ENCODE measurements at places on chromosomes 3 and 15. TPM values are rescaled to one million over a fixed set of nuclear protein-coding genes. Genes with fewer than 3 reads are reported as not detected.

Gene RAB6B
- polyA plus RNA-seq, result 15.3 TPM

Gene MRPL47
- 57.8 TPM for polyA plus RNA-seq

Gene MEGF11
- polyA plus RNA-seq, result 3.9 TPM

Gene IL12A
- 1.3 TPM for polyA plus RNA-seq

Gene NRG4
- 10.2 TPM for polyA plus RNA-seq

Gene CMTM7
- polyA plus RNA-seq, result 48.9 TPM

Gene ANKRD34C
- polyA plus RNA-seq, result 0.10 TPM

Gene THRB
- polyA plus RNA-seq, result 31.4 TPM

Gene GXYLT2
- 18.3 TPM for polyA plus RNA-seq

Gene PRR23C
- polyA plus RNA-seq, result not detected

Gene ZNF385D
- polyA plus RNA-seq, result 17.4 TPM

Gene ACKR4
- polyA plus RNA-seq, result 1.6 TPM

Gene ZPLD1
- polyA plus RNA-seq, result 0.60 TPM

Gene RTP1
- not detected for polyA plus RNA-seq

Gene GOLGA8Q
- polyA plus RNA-seq, result 2.5 TPM

Gene CCR8
- not detected for polyA plus RNA-seq

Gene SLC12A1
- polyA plus RNA-seq, result 433 TPM

Gene UROC1
- 0.15 TPM for polyA plus RNA-seq

Gene PLA2G4E
- not detected for polyA plus RNA-seq

Gene P2RY14
- polyA plus RNA-seq, result 0.57 TPM

Gene SLC12A8
- polyA plus RNA-seq, result 7.7 TPM

Gene SLC28A1
- polyA plus RNA-seq, result 7.5 TPM

Gene LXN
- 32.5 TPM for polyA plus RNA-seq

Gene REC114
- not detected for polyA plus RNA-seq

Gene ST8SIA2
- 5.3 TPM for polyA plus RNA-seq

Gene CCK
- not detected for polyA plus RNA-seq

Gene ROBO2
- 106 TPM for polyA plus RNA-seq

Gene BTLA
- 0.83 TPM for polyA plus RNA-seq

Gene NPTN
- 187 TPM for polyA plus RNA-seq

Gene GHRL
- polyA plus RNA-seq, result 2.7 TPM

Gene C3orf38
- polyA plus RNA-seq, result 33.2 TPM

Gene PRR20G
- not detected for polyA plus RNA-seq

Gene KLHL6
- polyA plus RNA-seq, result 1.1 TPM

Gene THSD4
- polyA plus RNA-seq, result 30.2 TPM

Gene FAM219B
- polyA plus RNA-seq, result 60.9 TPM

Gene ATP13A5
- 0.22 TPM for polyA plus RNA-seq

Gene KNL1
- polyA plus RNA-seq, result 32.4 TPM

All from left kidney (tissue), 8 donors.